Breast epithelium (tissue), 4 donors: ENCODE measurements at places on chromosomes 16 and 17. TPM values are rescaled to one million over a fixed set of nuclear protein-coding genes. Genes with fewer than 3 reads are reported as not detected.

DNA sequence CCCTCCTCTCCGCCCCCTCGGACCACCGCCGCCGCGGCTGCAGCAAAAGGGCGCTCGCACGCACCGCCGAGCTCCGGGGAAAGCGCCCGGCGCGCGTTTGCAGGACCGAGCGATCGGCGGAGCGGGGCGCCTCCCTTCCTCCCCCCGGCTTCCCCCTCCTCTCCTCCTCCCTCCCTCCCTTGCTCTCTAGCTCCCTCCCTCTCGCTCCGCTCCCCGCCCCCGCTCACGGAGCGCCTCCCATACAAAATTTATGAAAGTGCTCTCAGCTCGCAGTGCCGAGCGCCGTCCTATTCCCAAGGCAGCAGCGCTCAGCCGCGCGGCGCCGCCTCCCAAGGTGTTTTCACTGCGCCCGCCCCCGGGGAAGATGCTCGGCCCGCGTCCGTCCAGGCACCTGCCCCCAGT, at the start of gene RTN4RL1:
TSS of gene RTN4RL1 (minus strand) at position 115 of the 402 bp plus-strand sequence. CDS start 469 bp downstream, outside the sequence.
- peaks cover 3% of the 10 kb centered on the region for H3K27me3 ChIP-seq
- H3K36me3 ChIP-seq = no peaks in the 10 kb centered on the region
- no peaks in the 10 kb centered on the region for H3K4me1 ChIP-seq

DNA sequence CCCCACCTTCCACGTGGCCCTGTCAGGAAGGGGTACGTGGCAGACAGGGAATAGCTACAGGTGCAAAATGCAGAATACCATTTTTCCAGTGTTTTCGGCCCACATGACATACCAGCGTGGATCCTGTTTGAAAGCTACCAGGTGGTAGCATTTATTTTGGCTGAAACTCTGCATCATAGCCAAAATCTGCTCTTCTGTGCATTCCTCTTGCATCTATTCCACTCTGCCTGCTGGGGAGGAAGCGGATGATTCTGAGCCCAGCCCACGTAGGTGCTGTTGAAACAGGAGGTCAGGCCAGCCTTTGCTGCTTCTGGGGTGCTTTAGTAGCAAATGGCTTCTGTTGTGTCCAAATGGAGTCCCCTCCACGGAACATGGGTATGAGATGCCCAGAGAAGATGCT, 670.9 kb upstream of the EEF2KMT start:
- H3K27ac ChIP-seq = no peak overlapping the region
- H3K27me3 ChIP-seq = no peaks in the 10 kb centered on the region
- no peak for DNase-seq
- H3K36me3 ChIP-seq = no peaks in the 10 kb centered on the region
- H3K4me1 ChIP-seq = no peaks in the 10 kb centered on the region

- peaks cover 4% of the 10 kb centered on the region for H3K36me3 ChIP-seq
- H3K4me3 ChIP-seq = no peak overlapping the region
- H3K27ac ChIP-seq = no peak overlapping the region
- no peaks in the 10 kb centered on the region for H3K4me1 ChIP-seq
- DNase-seq = no peak
Observed at GRCh38 chr17:80318166-80318565, 57.5 kb downstream of the RNF213 start.

GRCh38 chr16:27389272-27389961, 12.6 kb upstream of the IL21R start:
- H3K27ac ChIP-seq = no peak overlapping the region
- no peak for DNase-seq
- H3K4me1 ChIP-seq = no peaks in the 10 kb centered on the region
- H3K4me3 ChIP-seq = no peak overlapping the region

DNA sequence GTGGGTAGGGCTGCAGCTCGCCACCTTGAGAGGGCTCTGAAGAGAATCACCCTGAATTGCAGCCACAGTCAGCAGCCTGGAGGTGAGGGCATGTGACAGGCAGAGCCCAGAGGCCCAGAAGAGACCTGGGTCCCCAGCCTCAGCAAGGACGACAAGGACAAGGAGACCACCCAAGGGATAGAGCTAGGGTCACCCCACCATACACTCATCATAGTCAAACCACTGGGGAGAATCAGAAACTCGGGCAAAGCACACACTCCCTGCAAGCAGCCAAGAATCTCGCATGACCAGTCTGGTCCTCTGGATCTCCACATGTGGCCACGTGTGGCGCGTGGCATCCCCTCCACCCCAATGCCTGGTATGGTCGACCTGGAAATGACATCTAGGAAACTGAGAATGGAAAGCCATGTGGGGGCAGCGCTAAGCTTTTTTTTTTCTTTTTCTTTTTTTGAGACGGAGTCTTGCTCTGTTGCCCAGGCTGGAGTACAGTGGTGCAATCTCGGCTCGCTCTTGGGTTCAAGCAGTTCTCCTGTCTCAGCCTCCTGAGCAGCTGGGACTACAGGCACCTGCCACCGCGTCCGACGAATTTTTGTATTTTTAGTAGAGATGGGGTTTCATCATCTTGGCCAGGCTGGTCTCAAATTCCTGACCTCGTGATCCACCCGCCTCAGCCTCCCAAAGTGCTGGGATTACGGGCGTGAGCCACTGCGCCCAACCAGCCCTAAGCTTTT, 4.6 kb upstream of the SPHK1 start:
- H3K27ac ChIP-seq = peak overlapping the region; percentile 88
- no peak overlapping the region for H3K4me3 ChIP-seq
- no peaks in the 10 kb centered on the region for H3K27me3 ChIP-seq
- no peak for DNase-seq

- H3K36me3 ChIP-seq = no peaks in the 10 kb centered on the region
- no peaks in the 10 kb centered on the region for H3K4me1 ChIP-seq
- DNase-seq = no peak
- H3K27ac ChIP-seq = no peak overlapping the region
- H3K27me3 ChIP-seq = no peaks in the 10 kb centered on the region
Observed at GRCh38 chr17:61218438-61218837, 181.2 kb upstream of the TBX2 start.

- no peak overlapping the region for H3K27ac ChIP-seq
- DNase-seq = no peak
- H3K27me3 ChIP-seq = no peaks in the 10 kb centered on the region
Observed at GRCh38 chr16:87593710-87594258, 8.5 kb upstream of the JPH3 start.

GRCh38 chr16:46986896-46987295, 13.4 kb upstream of the DNAJA2 start:
- no peak overlapping the region for H3K27ac ChIP-seq
- H3K27me3 ChIP-seq = no peaks in the 10 kb centered on the region
- H3K4me1 ChIP-seq = no peaks in the 10 kb centered on the region
- H3K36me3 ChIP-seq = no peaks in the 10 kb centered on the region

- H3K27ac ChIP-seq = peak overlapping the region; percentile 35
- no peak overlapping the region for H3K4me3 ChIP-seq
- no peaks in the 10 kb centered on the region for H3K4me1 ChIP-seq
Observed at GRCh38 chr17:83144421-83145357, 65.3 kb downstream of the METRNL start.

- no peaks in the 10 kb centered on the region for H3K4me1 ChIP-seq
- H3K27me3 ChIP-seq = no peaks in the 10 kb centered on the region
Observed at GRCh38 chr17:8412089-8412488, 14.5 kb upstream of the RNF222 start.

DNA sequence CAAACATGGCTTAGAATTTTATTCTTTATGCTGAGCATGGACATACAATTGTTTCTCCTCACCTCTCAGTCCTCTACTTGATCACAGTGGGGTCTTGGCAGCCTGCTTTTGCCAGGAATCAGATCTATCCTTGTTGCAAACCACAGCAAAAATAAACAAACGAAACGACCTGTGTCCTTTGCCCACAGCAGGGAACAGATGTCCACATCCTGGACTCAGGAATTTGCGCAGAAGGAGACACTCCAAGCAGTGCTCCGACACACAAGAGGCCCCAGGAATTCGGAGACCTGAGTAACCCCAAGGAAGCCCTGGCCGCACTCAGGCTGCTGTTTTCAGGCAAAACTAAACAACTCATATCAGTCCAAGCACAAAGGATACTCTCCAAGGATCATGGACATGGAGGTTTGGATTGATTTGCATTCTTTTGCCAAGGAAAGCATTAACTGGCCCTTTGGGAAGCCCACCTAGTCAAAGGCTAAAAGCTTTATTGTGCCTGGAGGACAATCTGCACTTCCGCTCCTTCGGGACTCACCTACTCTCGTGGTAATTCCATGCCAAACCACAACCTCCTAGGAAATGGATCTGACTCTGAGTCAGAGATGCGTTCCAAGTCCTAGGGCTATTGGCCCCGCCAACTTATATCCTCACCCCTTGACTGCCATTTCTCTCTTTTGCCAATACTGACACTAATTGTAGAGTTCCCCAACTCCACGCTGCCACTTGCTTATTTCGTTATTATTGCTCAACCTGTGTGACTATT, 271.1 kb upstream of the CDH11 start:
- no peaks in the 10 kb centered on the region for H3K27me3 ChIP-seq
- no peak overlapping the region for H3K4me3 ChIP-seq
- H3K27ac ChIP-seq = no peak overlapping the region
- no peaks in the 10 kb centered on the region for H3K36me3 ChIP-seq
- no peaks in the 10 kb centered on the region for H3K4me1 ChIP-seq
- DNase-seq = no peak

GRCh38 chr16:57615813-57616212, 12.6 kb upstream of the ADGRG1 start:
- H3K4me1 ChIP-seq = peaks cover 10% of the 10 kb centered on the region
- no peak overlapping the region for H3K4me3 ChIP-seq
- H3K27me3 ChIP-seq = no peaks in the 10 kb centered on the region
- H3K27ac ChIP-seq = no peak overlapping the region
- H3K36me3 ChIP-seq = no peaks in the 10 kb centered on the region

The GLIS2 gene
- total RNA-seq = 3.9 TPM

The ATP2A3 gene
- total RNA-seq = 2.6 TPM

The NATD1 gene
- total RNA-seq = 11.8 TPM

The CIBAR2 gene
- not detected for total RNA-seq

The IGSF6 gene
- 6.7 TPM for total RNA-seq
